ENCODE measurements at places on chromosomes 1 and 21.

DNA sequence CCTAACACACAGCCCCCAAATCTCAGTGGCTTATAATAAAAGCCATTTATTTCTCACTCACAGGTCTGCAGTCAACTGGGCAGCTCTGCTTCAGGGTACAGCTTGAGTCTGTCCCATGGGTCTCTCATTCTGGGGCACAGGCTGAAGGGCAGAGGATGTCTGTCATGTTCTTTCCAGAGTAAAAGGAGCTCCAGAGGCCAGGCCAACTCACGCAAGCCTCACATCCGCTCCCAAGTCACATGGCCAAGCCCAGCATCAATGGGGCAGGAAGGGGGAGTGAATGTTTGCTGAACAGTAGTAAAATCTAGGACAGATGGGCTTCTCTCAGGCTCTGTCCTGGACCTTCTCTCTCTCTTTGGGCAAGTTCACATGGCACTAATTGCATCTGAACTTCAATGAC is 7.1 kb upstream of the SSBP3 start:
- peak; percentile 85 for DNase-seq

DNA sequence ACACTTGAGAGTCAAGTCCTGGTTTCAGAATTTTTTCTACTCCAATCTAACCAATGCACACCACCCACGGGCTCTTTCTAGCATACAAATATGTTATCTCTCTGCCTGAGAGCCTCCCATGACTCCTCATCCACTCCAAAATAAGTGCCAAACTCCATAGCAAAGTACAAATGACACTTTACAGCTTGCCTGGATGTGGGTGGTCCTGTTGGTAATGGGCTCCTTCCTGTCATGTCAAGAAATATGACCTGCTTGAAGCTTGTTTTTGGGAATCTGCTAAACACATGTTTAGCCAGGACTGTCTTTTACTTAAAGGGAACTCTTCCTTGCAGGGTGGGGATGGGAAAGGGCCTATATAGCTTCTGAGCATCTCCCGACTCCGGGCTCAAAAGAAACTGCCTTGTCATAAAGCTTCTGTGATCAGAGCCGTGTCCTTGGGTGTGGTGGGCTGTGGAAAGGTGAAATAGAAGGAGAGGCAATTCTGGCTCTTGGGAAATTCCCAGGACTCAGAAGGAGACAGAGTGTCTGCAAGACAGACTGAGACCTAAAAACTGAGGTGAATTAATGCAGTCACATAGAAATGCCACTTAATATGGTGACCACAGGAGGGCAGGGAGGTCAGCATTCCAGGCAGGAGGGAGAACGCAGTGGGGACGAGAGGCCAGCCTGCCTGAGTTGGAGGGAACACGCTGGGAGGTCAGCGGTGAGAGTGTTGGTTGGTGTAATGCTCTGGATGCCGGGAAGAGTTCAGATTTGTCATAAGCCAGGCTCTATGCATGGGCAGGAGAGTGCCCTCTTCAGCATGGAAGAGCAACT is 6.1 kb upstream of the IGFN1 start:
- peak; percentile 42 for DNase-seq

GRCh38 chr21:36202726-36203602 is 46.3 kb downstream of the DOP1B start:
- DNase-seq = no peak

- peak; percentile 72 for DNase-seq
Observed at GRCh38 chr1:8858888-8859706, 19.4 kb downstream of the ENO1 start.

- DNase-seq = peak; percentile 81
Observed at GRCh38 chr1:9280015-9280860, 12.5 kb upstream of the SPSB1 start.

DNA sequence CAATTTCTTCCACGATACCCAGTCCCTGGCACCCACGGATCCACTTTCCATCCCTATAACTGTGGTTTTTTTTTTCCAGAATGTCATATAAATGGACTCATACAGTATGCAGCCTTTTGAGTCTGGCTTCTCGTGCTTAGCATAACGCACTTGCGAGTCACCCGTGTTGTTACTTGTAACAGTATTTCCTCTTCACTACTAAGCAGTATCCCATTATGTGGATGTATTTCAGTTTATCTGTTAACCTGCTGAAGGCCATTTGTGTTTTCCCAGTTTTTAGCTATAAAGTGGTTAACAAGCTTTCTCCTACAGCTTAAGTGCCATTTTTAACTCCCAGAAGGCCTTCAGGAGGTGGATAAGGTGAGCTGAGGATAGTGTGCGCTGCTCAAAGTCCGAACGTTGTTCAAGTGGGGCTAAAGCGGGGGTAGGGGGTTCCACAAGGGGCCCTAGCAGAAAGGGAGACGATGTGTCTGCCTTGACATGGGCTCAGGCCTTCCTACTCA is 829 bp downstream of the ADAR start:
- peak; percentile 39 for DNase-seq

DNA sequence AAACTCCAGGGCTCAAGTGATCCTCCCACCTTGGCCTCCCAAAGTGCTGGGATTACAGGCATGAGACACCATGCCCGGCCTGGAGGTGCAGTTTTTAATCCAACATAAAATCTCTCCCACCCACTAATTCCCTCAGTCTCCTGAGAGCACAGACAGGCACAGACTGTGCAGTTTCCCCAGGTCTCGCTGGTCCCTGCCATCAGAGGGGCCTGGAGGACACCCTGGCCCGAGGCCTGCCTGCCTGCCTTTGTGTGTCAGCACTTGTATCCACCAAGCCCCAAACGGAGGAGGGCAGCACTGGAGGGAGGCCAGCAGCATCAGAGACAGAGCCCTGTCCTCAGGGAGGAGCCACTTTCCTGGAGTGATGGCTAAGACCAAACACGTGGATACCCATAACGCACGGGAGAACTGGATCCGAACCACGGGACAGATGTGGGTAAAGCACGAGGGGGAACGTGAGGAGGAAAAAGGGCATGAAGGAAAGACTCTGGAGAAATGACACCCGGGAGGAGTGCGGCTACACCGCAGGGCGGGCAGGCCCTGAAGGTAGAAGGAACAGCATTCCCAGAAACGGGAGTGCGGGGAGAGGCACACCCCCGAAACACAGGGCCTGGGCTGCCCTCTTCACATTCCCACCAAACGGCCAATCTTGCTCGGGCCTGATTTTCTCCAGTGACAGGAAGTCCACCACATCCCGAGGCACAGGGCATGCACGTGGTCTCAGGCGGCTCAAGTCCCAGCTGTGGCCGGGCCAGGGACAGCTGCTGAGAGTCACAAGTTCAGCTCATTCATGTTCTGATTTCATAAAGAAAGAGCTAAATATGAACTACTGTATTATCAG is 29.7 kb downstream of the NPHP4 start:
- no peak for DNase-seq

GRCh38 chr1:206001476-206001888 is 1.7 kb downstream of the RAB7B start:
- no peak for DNase-seq

- peak; percentile 72 for DNase-seq
Observed at GRCh38 chr1:234863551-234863971, 253.6 kb upstream of the IRF2BP2 start.

DNA sequence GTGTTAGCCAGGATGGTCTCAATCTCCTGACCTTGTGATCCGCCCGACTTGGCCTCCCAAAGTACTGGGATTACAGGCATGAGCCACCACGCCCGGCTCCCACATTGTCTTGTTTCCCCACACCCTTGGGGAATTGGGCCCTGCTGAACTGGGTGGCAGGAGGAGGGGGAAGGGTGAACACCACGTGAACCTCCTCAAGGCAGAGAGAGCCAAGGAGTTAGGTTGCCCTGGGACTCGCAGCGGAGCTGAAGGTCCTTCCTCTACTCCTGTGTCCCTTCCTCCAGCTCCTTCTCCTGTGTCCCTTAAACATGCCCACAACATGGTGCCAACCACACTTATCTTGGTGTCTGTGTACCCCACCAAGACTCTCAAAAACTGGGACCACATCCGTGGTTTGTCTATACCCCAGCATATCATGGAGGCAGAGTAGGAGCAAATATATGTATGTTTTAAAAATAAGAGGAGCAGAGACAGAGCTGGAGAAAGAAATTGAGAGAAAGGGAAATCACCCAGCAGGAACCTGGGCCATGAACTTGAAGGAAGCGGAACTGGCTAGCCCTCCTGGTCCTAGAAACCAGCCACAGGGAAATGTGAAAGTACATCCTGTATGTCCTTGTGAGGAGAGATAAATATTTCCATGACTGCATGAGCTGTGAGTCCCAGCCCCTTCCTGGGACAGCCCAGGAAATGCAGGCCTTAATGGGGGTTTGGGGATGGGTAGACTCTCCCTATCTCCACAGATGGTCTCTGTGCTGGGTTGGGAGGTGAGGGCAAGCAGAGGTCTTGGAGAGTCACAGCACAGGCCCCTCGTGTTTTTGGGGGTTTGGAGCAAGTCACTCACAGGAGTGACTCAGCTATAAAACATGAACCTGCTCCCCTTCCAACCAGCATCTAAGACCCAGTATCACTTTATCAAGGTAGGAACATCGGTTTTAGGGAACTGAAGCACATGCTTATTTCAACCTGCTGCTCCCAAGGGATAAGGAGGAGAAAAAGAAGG is 9.4 kb upstream of the TAL1 start:
- peak; percentile 40 for DNase-seq

GRCh38 chr1:83673312-83673711 is 325.6 kb downstream of the TTLL7 start:
- DNase-seq = no peak

GRCh38 chr1:162502077-162502476 is 4.5 kb downstream of the UHMK1 start:
- DNase-seq = no peak

DNA sequence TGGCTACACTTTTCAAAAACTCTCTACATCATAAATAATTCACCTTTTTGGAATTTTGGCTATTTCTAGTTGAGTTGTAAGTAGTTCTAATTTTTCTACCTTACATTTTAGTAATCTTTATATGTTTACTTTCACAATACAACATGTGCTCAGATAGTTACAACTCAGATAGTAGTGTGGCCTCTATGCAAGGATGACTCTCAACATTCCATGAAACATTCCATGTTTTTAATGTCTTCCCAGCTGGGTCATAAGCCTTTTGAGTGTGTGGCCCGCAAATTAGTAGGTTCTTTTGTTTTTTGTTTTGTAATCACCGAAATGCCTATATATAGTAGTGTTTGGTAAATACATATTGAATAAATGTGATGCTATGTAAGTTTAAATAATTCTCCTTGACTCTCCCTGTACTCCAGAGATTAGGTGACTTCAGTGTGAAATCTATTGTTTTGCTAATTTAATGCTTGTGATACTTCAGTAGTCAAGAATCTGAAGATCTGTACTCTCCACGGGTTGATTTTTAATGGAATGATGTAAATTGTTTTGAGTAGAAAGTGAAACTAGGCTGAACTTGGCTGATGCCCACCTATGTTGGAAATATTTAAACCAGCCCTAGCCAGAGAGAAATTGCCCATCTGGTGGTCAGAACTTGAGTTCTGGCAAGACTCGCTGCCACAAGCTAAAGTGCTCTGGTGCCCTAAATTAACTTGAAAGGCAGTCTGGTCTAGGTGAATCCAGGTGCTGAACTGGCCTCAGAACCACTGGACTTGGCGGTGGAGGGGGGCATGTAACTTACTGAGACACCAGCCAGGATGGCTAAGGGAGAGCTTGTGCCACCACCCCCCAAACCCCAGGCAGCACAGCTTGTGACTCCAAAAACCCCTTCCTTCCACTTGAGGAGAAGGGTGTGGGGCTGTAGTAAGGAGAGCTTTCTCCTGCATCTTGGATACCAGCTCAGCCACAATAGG is 165.6 kb downstream of the USP25 start:
- peak; percentile 27 for DNase-seq

GRCh38 chr1:13935336-13935735 is 235.3 kb downstream of the PRDM2 start:
- no peak for DNase-seq

DNA sequence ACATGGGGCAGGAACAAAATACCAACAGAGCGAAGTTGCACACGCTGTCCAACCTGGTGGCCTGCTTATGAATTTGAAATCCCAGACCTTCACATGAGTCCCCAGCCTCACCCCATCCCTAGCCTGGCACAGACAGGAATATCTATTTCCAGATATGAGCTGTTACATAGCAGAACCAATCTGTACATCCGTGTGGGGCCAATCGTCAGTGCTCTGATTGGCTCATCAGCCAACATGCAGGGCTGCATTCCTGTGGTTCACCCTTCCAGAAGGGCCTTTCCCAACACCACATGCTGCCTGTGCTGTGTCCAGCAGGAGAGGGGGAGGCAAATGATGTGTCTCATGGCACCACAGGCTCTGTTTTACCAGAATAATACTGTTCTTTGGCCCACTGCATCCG is 31.3 kb downstream of the CCN1 start:
- peak; percentile 78 for DNase-seq

DNA sequence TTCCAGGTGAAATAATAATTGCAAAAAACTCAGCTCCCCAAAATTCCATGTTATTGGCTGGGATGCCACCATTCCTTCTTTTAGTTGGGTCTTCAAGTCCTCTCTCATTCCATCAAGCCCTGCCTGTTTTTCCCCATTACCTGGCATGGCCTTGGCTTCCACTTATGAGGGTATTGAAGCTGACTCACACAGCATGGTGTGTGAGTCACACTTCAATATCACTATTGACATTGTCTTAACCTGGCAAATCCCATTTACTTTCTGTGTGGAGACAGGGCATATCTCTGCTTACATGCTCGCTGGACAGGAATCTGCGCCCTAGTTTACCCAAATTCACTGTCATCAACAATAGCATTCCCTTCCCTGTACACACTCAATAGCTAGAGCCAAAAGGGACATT is 1806.8 kb downstream of the BRINP3 start:
- no peak for DNase-seq

DNA sequence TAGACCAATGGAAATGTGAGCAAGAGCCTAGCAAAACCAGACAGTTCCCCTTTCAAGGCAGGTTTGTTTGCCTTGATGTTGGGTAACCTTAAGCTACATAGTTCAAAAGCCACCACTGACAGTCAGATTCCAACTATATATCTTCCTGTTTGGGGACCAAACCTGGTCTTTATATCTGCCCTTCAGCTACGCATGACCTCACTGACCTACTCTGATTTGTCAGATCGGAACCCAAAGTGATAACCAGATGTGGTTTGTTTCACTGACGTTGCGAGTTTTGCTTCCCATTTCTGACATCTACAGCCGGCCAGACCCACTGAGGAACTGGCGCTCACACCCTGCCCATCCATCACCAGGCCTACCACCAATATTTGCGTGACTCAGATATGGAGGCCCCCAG is 361.1 kb upstream of the CHRM3 start:
- no peak for DNase-seq

- no peak for DNase-seq
Observed at GRCh38 chr21:41711416-41712007, 55.3 kb downstream of the RIPK4 start.

DNA sequence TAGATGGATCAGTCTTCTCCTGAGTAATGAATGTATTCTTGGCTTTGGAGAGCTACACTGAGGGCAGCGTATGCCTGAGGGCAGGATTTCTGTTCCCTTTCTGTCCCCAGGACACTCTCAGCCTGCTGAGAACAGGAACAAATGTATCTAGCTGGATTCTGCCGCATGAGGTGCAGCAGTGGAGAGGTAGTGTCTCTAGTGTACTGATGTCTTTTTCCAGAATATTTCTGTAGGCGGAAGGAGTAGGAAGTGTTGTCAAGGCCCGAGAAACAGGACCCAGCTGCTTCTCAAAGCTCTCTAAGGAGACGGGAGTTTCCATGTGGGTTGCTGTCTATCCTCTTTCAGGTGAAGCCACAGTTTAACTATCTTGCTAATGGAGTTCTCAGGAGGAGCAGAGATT is 65.5 kb downstream of the MT1HL1 start:
- DNase-seq = peak; percentile 52

GRCh38 chr1:192810253-192810880 is 1.5 kb downstream of the RGS2 start:
- DNase-seq = peak; percentile 90

- no peak for DNase-seq
Observed at GRCh38 chr1:203183828-203184227, 2.7 kb downstream of the CHI3L1 start.
